ENCODE measurements at places on chromosomes 1 and 21.

DNA sequence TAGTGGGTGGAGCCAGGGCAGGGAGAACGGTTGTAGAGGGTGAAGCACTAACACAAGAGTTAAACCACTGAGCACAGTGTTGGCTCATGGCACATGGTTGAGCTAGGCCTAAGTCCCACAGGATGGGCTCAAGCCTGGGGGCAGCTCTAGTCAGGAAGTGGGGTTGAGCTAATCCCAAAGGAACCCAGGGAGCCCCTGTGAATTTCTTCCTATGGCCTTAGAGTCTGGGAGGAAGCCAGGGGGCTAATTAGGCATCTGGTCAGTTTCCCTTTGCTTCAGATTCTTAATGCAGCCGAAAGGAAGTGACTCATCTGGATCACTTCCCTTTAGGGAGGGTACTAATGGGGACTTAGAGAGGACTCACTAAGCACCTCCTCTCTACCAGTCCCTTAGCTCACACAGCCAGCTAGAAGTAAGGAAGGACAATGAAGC, 10.1 kb downstream of the CFAP45 start:
- peak; percentile 95 for DNase-seq

DNA sequence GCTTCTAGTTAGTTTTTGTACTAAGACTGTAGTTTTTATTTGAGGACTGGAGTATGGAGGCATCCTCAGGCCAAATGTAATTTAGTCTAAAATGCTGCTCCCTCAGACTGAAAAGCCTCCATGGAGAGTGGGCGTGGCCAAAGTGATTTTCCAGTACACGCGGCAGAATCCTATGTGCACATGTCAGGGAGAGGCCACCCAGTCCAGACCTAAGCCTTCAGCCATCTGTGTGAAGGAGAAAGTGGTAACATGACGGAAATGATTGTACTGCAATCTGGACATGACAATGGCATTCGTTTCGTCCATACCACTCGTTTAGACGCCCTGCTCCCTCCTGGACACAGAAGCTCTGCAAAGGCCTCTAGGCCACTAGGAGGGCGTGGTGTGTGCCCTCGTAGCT, 56.2 kb downstream of the PCP4 start:
- DNase-seq, result no peak

- no peak for DNase-seq
Observed at GRCh38 chr1:81752840-81753239, 47.9 kb upstream of the ADGRL2 start.

- DNase-seq, result no peak
Observed at GRCh38 chr1:49013079-49013478, 236.4 kb upstream of the BEND5 start.

- no peak for DNase-seq
Observed at GRCh38 chr1:47280142-47280541, 33.8 kb downstream of the STIL start.

GRCh38 chr1:39754906-39755504, 16.1 kb downstream of the OXCT2 start:
- no peak for DNase-seq

DNA sequence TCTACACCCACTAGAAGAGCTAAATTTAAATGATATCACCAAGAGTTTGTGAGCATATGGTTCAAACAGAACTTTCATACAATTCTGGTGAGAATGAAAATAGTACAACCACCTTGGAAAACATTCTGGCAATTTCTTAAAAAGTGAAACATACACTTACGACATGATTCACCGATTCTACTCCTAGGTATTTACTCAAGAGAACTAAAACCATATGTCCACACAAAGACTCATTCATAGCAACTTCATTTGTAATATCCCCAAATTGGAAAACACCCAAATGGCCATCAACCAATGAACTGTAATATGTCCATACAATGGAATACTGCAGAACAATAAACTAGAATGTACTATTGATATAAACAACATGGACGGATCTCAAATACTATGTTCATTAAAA, 51.2 kb upstream of the ADAM30 start:
- DNase-seq, result no peak
